ENCODE measurements at places on chromosomes 11 and 22.

DNA sequence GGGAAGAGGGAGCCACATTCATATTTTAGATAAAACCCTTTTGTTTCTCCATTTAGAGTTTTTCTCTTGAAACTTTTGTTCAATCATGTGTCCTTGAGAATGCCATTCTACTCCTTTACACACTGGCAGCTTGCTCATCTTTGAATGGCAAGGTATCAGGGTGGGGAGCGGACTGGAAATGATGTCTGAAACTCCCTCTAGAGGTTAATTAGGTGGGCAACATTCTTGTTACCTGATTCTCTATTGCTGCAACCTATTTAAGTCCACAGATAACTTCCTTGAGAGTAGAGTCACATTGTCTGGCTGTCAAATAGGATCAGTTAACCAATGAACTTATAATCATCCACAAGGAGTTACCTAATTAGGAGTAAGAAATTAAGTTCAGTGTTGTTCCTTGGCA, 533.6 kb upstream of the API5 start:
- DNase-seq: no peak

DNA sequence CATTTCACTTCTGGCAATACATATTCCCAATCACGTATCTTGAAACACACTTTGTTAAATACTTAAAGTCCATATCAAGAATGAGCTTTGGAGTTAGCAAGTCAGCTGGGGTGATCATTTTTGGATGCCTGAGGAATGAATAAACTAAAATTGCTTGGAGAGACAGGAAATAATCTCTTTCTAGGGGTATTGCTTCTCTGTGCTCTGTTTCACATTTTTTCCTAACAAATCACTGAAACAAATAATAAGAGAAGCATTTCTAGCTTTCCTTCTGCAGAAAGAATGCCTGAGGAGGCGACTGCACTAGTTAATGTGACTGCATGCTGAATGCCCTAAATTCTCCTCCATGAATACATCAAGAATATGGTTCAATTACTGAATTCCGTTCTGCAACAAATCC, 541.4 kb upstream of the CCDC90B start:
- DNase-seq: no peak

DNA sequence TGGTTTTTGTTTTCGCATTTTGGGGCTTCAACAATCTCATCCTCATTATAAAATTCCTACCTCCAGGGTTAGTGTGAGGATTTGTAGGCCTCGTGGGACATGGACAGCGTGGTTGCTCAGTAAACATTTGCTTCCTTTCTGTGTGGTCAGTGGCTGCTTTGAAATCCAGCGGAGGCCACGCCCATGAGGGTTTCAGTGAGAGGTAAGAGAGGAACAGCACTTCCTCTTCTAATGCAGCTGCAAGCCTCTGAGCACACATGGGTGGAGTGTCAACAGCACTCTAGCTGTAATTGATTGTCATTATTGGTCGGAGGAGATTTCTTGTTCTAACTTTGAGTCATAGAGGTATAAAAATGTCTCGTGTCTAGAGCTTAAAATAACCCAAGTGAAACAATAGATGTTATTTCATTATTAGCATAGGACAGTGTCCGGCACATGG, 6.0 kb upstream of the ARHGAP42 start:
- peak; percentile 55 for DNase-seq

- no peak for DNase-seq
Observed at GRCh38 chr11:114322934-114323333, 26.7 kb downstream of the NNMT start.

DNA sequence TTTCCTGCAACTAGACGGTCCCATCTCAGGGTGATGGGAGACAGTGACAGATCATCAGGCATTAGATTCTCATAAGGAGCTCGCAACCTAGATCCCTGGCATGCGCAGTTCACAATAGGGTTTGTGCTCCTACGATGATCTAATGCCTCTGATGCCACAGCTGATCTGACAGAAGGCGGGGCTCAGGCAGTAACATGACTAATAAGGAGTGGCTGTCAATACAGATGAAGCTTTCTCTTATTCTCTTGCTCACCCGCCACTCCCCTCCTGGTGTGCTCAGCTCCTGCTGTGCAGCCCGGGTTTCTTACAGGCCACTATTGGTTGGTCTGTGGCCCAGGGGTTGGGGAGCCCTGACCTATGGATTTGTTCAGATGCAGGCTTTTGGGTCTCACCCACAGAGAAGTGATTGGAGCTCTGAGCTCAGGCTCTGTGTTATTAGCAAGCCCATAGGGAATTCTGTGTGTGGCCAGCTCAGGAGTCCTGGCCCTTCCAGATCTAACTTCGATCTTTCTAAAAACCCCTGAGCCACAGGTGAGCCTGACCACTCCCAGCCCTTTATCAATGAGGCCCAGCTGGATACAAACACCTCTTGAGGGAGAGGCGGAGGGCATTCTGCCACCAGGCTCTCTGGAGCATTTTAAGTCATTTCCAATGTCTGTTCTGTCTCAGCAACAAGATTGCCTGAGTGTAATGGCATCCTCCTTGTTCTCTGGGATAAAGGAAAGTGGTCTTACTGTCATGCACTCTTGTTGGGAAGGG, 351.8 kb downstream of the BUD13 start:
- DNase-seq: no peak

GRCh38 chr22:47929646-47930185, 1167.3 kb downstream of the TBC1D22A start:
- no peak for DNase-seq

DNA sequence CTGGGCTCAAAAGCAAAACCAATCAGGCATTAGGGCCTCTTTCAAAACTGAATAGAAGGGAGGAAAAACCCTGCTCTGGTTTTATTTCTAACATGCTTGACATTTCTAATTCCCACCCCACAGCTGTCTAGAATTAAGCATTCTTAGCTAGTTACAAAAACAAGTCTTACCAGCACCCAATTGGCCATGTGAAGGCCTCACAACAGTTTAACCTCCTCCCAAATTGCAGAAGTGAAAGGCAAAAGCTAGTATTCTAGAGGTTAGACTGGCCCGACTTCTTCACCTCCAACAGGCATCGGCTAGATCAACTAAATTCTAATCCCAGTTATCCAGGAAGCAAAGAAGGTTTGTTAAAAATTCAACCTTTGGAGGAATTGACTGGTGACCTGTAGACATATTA, 6.5 kb downstream of the SF1 start:
- no peak for DNase-seq

GRCh38 chr11:910589-911030, at the start of gene CHID1:
Gene CHID1 (minus strand): TSS chr11:910810. CDS start chr11:904816, 5,994 bp downstream.
- DNase-seq: peak; percentile 14

DNA sequence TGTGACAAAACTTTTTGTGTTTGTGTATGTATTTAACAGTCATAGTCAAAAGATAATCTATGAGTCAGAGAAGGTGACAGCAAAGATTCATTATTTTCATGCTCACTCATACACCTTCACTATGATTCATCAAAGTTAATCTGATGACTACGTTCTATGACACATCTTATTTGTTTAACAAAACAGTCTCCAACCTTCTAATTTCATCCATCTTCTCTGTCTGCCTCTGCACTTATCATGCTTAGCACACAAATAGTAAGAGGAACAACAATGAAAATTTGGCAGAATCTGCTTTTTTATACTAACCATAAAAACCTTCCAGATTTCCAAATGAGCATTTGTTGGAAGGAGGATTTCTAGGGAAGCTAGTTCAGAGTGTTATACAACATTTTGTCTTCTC, 568.9 kb downstream of the LUZP2 start:
- no peak for DNase-seq

DNA sequence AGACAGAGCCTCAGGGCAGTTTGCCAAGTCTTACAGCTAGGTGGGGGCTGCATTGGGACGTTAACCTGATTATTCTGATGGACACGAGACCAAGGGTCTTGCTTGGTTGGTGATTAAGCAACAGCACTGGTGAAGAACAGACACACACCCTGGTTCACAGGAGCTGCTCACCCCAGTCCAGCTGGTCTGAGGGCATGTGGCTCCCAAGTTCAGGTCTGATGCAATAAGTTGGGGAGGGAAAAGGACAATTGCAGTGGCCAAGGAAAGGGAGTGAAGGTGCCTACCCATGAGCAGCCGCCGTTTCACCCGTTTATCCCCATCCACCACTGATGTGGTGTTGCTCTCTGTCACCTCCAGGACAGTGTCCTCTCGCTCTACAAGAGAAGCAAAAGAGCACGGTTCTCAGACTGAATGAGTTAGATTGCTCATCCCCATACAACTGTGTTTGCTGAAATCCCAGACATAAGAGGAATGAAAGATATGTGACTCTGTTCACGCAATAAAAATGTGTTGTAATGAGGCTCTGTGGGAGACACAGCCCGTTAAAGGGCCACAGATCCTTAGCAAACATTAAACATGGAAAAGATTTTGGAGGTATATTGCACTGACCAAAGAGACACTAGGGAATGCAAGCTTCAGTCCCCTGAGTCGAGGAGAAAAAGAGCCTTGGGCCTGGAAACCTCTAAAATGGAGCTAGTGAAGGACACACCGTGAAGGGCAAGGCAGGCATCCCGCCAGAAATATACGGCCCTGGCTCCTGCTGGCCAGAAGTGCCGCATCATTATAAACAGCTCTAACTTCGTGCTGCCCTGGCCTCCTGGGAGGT, 25.6 kb downstream of the SCUBE2 start:
- DNase-seq: no peak

GRCh38 chr11:86918973-86919372, 36.2 kb downstream of the FZD4 start:
- no peak for DNase-seq

- no peak for DNase-seq
Observed at GRCh38 chr22:36022162-36022561, 6.5 kb downstream of the RBFOX2 start.

- DNase-seq: no peak
Observed at GRCh38 chr11:95739108-95739938, 50.3 kb downstream of the FAM76B start.

- DNase-seq: no peak
Observed at GRCh38 chr11:69874178-69874983, 55.2 kb upstream of the FGF3 start.

GRCh38 chr22:24086310-24086709, 75.2 kb downstream of the CABIN1 start:
- DNase-seq: no peak

DNA sequence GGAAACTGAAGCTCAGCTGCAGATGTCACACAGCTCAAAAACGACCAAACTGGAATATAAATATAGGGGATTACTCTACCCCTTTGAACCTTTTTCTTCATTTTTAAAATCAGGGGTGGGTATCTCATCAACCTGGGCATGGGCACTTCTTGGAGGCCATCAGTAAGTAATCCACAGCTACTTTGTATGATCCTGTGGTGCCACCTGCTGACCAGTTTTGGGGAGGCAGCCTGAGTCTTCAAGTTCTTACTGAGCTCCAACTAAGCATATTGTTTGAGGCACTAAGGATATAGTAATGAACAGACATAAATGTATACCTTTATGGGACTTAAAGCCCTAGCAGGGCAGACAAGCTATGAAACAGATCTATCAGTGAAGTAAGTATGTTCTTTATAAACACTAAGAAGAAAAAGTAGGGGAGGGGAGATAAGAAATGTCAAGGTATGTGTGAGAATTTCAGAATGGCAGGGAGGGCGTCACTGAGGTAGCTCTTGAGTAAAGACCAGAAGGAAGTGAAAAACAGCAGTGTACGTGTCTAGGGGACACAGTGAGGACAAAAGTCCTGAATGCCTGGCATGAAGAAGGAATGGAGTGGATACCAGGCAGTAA, 18.4 kb downstream of the TUB start:
- no peak for DNase-seq

DNA sequence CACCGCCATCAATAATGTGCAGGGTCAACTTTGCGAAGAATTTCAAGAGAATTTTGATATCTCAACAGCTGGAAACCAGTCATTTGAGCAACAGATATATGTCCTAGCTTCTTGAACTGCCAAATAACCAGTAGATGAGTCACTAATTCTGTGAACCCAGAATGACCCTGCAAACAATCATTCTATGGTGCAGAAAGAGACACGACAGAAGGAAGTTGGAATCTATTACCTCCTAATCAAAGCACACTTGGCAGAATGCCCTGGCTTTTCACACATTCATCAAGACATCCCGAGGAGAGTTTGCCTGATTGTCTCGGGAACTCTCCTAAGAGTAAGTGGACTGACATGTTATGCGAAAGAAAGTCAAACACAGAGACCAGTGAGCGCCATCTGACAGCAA, 621.1 kb downstream of the OPCML start:
- no peak for DNase-seq

GRCh38 chr22:20424568-20424931, 13.1 kb downstream of the SCARF2 start:
- DNase-seq: no peak

DNA sequence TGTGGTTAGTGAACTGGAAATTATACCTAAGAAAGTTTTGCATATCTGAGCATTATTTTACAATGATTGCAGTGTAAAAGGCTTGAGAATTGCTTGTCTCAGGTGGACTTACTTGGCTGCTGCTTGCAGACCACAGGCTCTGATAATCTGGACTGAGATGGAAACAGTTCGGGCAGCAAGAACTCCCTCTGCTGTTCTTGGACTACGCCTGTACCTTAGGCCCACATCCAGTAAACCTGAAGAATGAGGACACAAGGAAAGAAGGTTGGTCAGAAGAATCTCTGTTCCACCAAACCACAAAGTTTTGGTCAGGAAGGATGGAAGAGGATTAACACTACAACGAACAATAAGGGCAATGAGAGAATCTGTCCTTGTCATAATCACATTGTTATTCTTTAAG, 80.1 kb downstream of the C2CD3 start:
- DNase-seq: no peak

DNA sequence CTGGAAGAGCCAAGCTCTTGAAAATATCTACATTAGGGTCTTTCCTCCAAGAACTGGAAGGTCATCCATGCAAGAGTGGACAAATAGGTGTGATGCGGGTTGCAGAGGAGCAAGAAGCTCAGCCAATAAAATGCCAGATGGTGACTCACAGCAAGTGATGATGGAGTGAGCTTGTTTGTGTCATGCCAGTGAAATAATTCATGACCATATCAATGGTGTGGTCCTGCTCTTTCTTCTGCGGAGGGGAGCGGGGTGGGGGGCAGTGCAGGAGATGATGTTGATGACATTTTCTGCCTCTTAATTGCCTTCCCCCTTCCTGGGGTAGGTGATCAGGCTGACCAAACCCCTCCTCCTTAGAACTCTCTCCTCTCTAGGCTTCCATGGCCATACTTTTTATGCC, 118.5 kb upstream of the TIMP3 start:
- no peak for DNase-seq

- DNase-seq: no peak
Observed at GRCh38 chr22:40116496-40117200, 61.1 kb upstream of the TNRC6B start.

- no peak for DNase-seq
Observed at GRCh38 chr11:87616511-87616910, 558.7 kb downstream of the RAB38 start.

GRCh38 chr11:66309475-66309874, 7.4 kb downstream of the CD248 start:
- DNase-seq: no peak

DNA sequence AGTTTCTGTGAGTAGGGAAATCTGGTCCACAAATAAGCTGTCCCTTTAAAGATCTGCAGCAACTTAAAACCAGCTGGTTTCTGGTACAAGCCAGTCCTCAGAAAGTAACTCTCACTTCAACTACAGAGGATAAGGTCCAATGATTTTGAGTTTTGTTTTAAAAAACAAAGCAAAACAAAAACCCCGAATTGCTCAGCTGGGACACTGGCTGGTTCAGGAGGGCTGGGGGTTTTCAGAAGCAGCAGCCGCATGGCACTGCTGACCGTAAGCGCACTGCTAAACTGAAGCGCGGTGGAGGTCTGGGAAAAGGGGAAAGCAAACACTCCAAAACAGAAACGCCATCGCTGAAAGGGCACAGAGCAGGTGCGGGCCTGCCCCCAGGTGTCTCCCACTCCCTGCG, 59.7 kb downstream of the MICAL3 start:
- DNase-seq: no peak
